Cortex of kidney (tissue), 1 donor: ENCODE measurements at places on chromosomes 7 and 10.

DNA sequence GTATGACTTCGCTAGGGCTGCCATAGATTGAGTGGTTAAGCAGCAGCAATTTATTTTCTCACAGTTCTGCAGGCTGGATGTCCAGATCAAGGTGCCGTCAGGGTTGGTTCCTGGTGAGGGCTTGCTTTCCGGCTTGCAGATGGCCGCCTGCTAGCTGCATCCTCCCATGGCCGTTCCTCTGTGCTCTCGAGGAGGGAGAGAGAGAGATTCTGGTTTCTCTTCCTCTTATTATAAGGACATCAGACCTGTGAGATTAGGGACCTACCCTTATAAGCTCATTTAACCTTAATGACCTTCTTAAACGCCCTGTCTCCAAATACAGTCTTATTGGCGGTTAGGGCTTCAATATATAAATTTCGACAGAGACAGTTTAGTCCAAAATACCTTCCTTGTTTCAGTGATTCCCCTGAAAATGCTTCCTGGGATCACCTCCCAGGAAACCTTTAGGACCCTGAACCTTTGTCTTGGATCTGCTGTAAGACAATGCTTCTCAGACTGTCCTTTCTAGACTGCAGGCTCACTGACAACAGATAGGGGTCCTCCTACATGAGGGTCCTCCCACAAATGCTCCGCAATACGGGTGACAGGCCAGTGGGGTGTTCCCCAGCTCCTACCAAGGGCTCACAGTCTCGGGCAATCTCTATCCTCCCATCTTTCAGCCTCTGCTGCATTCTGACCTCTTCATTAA, 82.5 kb upstream of the BAIAP2L1 start:
- DNase-seq = no peak

GRCh38 chr10:107037192-107038122, 127.0 kb downstream of the SORCS1 start:
- DNase-seq = no peak

GRCh38 chr7:68800316-68800715, 798.0 kb upstream of the AUTS2 start:
- DNase-seq = no peak

- no peak for DNase-seq
These were observed 484.3 kb downstream of the GALNT17 start for GRCh38 chr7:71616217-71616616.

- no peak for DNase-seq
These were observed 46.7 kb downstream of the CALD1 start for GRCh38 chr7:134826105-134826504.

DNA sequence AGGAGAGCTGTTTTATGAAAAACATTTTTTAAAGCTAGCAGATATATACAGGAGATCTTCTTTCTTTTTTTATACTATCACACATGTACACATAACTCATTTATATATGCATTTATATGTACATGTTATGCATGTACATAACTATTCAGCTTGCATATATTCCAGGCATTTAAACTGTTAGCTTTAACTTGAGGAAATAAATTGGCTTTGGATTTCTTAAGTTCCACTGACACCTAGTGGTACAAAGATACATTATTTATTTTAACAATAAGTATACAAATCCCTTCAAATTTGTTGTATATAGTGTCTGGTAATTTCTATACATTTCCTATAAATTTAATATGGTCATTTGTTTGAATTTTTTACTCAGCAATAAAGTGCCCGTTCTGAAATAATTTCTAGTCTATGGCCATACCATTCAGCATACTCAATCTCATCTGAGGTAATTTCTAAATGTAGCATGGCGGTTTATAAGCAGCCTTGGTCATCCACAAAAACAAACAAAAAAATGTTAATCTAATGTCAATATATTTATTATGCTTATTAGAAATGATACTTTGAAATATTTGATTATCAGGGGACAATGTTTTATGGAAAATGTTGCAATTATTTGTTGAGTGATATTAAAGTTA, 11.6 kb downstream of the ZDHHC6 start:
- no peak for DNase-seq

DNA sequence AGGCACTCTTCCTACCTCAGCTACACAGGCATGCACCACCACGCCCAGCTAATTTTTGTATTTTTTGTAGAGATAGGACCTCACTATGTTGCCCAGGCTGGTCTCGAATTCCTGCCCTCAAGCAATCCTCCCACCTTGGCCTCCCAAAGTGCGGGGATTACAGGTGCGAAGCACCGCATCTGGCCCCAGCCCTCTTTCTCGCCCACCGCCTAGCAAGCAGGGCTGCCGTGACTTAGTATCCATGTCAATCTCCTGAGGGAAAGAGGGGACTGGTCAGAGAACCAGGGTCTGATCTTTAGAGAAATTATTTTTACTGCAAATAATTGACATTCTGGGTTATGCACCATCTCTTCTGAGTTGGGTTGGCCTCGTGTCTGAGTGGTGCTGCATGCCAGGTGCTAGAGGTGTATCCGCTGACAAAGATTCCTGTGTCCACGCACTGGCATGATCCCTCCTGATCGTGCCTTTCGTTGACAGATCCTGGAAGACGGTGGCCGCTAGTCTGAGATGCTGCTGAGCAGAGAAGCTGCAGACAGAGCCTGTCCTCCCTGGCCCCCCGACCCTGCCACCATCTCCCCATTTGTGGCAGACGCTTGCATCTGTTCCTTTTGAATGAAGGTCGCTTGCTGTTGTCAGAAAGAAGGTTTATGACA, 22.7 kb downstream of the WIPI2 start:
- DNase-seq = no peak

DNA sequence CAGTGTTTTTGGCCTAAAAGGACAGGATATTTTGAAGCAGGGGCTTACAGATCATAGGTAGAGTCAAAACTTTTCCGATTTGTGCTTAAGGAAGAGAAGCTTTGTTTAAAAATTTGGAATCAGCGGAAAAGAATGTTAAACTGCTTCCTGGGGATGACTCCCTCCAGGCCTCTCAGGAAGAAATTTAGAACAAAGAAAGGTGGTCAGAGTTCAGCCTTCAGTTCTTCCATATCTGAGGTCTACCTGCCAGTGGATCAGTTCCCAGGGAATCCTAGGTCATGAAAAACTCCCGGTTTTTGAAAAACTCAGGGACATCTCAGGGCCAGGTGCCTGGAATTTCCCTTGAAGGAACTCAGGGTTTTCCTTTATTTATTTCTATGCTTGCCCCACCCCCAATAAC, 100.3 kb downstream of the MCU start:
- DNase-seq = no peak

DNA sequence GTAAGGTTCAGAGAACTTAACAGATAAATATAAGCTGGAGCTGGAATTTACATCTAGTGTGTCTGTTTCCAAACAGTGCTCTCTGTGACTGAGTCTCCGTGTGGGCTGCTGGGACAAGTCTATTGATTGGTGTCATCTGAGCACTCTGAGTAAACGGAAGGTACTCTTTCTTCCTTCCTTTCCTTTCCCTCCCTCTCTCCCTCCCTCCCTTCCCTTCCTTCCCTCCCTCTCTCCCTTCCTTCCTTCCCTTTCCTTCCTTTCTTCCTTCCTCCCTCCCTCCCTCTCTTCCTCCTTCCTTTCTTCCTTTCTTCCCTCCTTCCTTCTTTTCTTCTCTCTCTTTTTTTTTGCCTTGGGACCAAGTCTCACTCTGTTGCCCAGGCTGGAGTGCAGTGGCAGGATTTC, 61.8 kb downstream of the ANKRD61 start:
- DNase-seq = no peak

- DNase-seq = no peak
These were observed 8.4 kb downstream of the ANXA11 start for GRCh38 chr10:80196950-80197315.

DNA sequence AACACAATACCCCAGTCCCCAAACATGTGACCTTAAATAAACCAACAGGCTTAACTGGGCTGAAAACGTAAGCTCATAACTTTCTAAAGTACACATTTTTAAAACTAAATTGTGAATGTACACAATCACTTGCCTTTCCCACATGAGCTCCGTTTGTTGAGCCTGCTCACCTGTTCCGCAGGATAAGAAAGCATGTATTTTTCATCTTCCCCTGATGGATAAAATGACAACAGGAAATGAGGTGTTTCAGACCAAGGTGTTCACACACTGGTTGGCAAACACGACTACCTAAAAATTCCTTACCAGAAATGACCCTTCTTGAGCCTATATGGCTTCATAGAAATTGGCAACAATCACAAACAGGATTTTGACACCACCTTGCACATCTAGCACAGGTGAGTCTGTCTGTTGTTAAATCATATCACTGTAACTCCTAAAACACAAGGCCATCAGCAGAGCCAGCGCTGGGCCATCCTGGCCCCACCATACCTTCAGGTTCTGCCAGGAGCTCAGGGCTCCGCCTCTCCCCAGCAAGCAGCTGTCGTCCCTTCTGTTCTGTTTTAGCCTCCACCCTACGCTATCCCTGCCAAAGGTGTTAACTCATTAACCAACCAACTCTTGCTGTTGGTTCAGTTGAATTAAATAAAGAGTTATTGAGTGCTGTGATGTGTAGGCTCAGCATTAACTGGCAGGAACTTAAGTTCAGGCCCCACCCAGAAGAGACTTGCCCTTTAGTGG, 73.6 kb upstream of the RNF32 start:
- no peak for DNase-seq

DNA sequence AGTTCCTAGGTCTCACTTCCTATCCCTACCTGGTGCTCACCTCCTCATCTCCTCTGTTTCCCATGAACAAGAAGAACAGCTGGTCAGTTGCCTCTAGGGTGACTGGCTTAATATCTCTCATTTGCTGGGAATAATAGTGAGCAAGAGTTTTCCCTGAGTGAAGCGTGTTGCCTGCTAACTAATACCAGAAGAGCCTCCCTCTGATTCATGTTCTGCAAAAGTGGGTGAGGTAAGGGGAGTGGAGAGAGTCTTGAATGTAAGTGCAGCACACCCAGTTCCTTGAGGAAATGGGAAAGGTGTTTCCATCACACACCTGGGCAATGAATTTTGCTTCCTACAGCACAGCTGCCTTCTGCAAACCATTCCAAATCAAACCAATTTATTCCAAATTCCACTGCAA, 29.6 kb downstream of the FZD1 start:
- DNase-seq = no peak

DNA sequence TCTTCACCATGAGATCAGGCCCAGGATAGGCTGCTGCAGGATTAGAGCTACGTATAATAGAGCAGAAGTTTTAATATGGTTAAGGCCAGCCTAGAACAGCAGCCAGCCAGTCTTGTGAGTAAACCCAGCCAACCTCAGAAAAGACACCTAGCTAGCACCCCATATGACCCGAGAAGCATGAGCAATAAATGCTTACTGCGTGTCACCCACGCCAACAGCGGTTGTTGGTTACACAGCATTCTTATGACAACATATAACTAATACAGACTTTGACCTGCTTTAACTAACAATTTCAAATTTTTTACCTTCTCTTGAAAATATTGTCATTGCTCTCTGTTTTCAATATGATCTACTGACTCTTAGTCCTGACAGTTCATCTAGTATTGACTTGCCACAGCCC, 105.7 kb downstream of the HBP1 start:
- no peak for DNase-seq

- DNase-seq = no peak
These were observed 293.8 kb upstream of the SHH start for GRCh38 chr7:156106107-156106426.

- no peak for DNase-seq
These were observed 220.5 kb downstream of the KLF6 start for GRCh38 chr10:3564346-3565002.

DNA sequence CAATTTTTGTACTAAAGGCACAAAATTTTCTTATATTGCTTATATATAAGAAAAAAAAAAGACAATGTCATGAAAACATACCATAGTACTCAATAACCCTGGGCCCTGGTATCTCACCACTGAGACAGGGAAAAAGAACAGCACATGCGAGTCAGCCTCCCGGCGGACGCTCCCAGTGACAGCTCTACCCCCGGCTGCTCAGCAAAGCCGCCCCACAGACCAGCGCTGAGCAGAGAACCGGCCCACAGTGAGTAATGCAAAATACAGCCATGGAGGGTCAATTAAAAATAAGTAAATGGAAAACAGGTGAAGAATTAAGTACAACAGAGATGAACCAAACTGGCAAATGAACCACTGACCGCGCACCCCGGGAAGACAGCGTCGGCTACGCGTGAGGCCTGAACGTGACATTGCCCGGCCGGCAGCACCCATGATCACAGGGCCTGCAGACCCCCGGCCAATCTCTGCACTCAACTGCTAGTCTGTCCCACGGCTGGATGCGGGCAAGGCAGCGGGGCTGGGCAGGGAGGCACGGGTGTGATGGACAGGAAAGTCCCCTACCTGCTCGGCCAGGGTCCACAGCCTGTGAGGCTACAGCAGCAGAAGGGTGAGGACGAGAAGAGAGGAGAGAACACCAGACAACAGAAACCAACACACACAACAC, 175.9 kb downstream of the ZMYND11 start:
- DNase-seq = no peak

- no peak for DNase-seq
These were observed 83.3 kb downstream of the KAT6B start for GRCh38 chr10:74909670-74910069.

GRCh38 chr10:17838080-17838648, 29.0 kb downstream of the MRC1 start:
- DNase-seq = no peak

- no peak for DNase-seq
These were observed 13.1 kb downstream of the CC2D2B start for GRCh38 chr10:95920798-95921426.

- no peak for DNase-seq
These were observed 74.3 kb upstream of the PDCD4 start for GRCh38 chr10:110797416-110797815.

GRCh38 chr7:107501593-107501992, 31.7 kb downstream of the GPR22 start:
- no peak for DNase-seq

DNA sequence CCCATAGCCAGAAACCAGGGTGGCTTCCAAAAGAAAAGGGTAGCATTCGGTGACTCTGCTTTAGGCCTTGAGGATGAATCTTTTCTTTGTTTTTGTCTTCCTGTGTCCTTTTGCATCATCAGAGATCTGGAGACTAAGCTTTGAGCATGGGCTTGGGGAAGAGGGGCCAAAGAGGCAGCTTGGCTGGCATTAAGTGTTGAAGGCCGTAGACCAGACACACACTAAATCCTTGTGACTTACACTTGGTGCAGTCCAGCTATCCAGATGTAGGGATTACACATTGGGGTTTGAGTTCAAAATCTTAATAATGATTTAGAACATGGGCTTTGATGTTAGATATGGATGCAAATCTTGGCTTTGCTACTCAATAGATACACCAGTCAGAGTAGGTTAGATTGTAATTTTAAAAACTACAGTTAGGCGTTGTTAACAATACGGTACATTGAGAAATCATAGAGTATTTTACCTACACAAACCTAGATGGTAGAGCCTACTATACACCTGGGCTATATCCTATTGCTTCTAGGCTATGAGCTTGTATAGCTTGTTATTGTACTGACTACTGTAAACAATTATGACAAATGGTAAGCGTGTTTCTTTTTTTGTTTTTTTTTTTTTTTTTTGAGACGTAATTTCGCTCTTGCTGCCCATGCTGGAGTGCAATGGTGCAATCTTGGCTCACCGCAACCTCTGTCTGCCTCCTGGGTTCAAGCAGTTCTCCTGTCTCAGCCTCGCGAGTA, 3.5 kb downstream of the SEPTIN7 start:
- DNase-seq = no peak

- DNase-seq = no peak
These were observed 125.7 kb upstream of the TNS3 start for GRCh38 chr7:47707583-47707982.

GRCh38 chr7:2023877-2024566, 208.7 kb downstream of the MAD1L1 start:
- DNase-seq = no peak
